ENCODE measurements at places on chromosomes 7 and 10. TPM values are rescaled to one million over a fixed set of nuclear protein-coding genes. Genes with fewer than 3 reads are reported as not detected.

- no peak overlapping the region for H3K27ac ChIP-seq
- no peaks in the 10 kb centered on the region for H3K4me1 ChIP-seq
- no peaks in the 10 kb centered on the region for H3K27me3 ChIP-seq
- H3K4me3 ChIP-seq: no peak overlapping the region
Observed at GRCh38 chr10:52662256-52662655, 110.3 kb downstream of the MBL2 start.

DNA sequence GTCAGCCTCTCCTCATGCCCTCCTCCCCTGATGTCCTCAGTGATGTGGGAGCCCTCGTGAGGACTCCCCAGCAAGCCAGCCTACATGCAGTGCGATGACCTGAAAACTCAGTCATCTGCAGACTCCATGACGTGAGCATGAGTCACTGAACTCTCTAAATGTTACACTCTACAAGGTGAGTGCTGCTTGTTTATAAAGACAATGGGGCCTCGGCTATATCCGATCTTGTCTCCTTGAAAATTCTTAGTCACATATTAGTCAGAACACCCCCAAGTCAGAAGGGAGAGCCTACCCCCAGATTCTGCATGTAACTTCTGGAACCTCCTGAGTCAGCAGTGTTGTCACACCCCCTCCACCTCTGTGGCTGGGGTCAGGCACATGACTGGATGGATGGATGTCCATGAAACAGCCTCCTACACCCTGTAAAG lies 673.8 kb downstream of the INHBA start:
- no peaks in the 10 kb centered on the region for H3K27me3 ChIP-seq
- no peaks in the 10 kb centered on the region for H3K36me3 ChIP-seq
- DNase-seq: no peak
- H3K4me1 ChIP-seq: no peaks in the 10 kb centered on the region

- H3K27me3 ChIP-seq: no peaks in the 10 kb centered on the region
- H3K4me3 ChIP-seq: peak within 1 kb of the TSS; percentile 93
- peak; percentile 89 for DNase-seq
- H3K4me1 ChIP-seq: peaks cover 22% of the 10 kb centered on the region
Observed at GRCh38 chr10:101587725-101588653, at the start of the genes DPCD and POLL. TSS of gene DPCD (plus strand) at chr10:101588321. CDS start at chr10:101588337, 16 bp downstream. TSS of gene POLL (minus strand) at chr10:101588257. CDS start at chr10:101587360, 897 bp downstream.

DNA sequence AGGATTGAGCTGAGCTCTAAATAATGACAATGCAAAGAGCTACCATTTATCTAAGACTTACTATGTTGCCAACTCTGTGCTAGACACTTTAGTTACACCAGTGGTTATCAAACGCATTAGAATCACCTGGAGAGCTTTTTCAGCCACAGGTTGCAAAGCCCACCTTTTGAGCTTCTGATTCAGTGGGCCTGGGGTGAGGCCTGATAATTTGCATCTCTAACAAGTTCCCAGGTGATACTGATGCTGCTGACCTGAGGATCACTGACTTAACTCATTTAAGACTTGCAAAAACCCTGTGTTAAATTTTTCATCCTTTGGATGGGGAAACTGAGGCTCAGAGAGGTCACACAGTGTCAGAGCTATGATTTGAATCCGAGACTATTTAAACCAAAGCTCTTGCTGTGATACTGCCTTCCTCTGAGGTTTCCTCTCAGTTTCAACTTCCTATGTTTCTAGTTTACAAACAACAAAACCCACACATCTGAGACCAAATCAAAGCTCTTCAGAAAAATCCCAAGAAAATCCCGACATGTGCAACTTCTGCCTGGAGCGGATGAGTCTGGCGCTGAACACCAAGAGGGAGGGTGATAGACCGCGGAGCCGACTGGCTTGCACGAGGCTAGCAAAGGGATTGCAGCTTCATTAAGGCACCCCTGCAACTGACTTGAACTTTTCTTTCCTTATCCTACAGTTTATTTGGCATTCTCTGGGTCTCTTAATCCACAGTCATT lies 124.9 kb downstream of the CYP26A1 start:
- peaks cover 5% of the 10 kb centered on the region for H3K27me3 ChIP-seq
- H3K27ac ChIP-seq: no peak overlapping the region
- no peak for DNase-seq
- H3K4me1 ChIP-seq: peaks cover 6% of the 10 kb centered on the region

- H3K4me1 ChIP-seq: peaks cover 5% of the 10 kb centered on the region
- peaks cover 8% of the 10 kb centered on the region for H3K27me3 ChIP-seq
- no peak overlapping the region for H3K27ac ChIP-seq
- peak overlapping the region; percentile 69 for H3K4me3 ChIP-seq
Observed at GRCh38 chr10:103553743-103554487, 60.4 kb downstream of the NEURL1 start.

DNA sequence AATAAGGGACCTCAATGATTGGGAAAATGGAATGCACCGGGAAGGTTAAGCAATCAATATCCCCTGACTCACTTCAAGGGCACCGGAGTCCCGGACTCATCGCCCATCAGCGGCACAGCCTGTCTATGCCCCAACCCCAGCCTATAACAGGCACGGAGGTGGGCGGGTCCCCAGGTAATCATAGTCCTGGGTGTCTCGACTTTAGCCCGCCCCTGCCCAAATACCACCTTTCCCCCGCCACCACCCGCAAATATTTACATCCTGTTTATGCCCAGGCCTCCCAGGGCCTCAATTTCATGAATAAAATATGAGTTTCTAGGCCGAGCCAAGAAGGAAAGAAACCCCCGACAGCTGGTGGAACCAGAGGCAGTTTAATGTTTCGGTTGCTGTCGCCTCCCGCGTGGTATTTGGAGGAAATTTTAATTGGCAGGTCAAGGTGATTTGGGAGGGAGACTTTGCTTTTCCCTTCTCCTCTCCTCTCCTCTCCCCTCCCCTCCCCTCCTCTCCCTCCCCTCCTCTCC lies 15.6 kb upstream of the RFC2 start:
- H3K27ac ChIP-seq: peak overlapping the region; percentile 27
- no peaks in the 10 kb centered on the region for H3K27me3 ChIP-seq
- H3K36me3 ChIP-seq: no peaks in the 10 kb centered on the region
- peaks cover 21% of the 10 kb centered on the region for H3K4me1 ChIP-seq
- peak overlapping the region; percentile 85 for H3K4me3 ChIP-seq
- peak; percentile 55 for DNase-seq

GRCh38 chr10:14056610-14057332 lies 274.0 kb downstream of the FRMD4A start:
- H3K36me3 ChIP-seq: peaks cover 12% of the 10 kb centered on the region
- peak overlapping the region; percentile 81 for H3K27ac ChIP-seq
- peak; percentile 33 for DNase-seq
- H3K27me3 ChIP-seq: no peaks in the 10 kb centered on the region

Gene ACSM6
- total RNA-seq: not detected

All from neural crest cell (in vitro differentiated cells).